ENCODE measurements at places on chromosomes 12 and 14.

DNA sequence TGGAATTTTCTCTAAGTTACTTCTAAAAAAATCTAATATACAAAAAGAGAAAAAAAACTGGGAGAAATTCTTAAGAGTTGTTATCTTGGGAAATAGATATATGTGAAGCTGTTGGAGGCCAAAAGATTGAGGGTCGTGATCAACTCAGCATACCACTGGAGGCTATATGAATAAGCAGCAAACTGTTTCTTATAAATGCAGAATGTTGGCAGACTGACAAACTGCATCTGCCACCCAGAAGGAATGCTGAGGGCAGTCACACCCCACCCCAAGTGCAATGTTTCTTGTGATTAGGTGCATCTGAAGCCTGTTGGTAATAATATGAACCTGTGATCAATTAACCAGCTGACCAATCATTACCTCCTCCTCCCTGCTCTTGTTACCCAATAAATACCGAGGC is 818.6 kb upstream of the MGAT4C start:
- no peak for DNase-seq

- DNase-seq: no peak
These were observed 117.8 kb upstream of the HIF1A start for GRCh38 chr14:61577506-61577931.

DNA sequence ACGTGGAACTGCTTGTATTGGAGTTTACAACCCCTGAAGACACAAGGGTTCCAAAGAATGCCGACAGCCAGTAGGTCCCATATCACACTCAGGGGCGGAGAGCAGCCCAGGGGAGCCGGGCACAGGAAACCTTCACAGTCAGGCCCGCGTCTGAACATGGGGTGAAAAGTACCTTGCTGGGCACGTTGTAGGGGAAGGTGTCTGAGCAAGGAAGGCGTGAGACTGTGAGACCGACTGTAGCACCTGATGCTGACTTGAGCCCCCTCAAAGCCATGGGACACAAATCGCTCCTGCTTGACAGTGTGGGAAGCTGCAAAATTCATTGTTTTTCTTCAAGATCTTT is 14.7 kb downstream of the RIMBP2 start:
- DNase-seq: no peak

GRCh38 chr12:109098651-109099050 is 1.3 kb downstream of the UNG start:
- no peak for DNase-seq

- peak; percentile 77 for DNase-seq
These were observed 50.5 kb downstream of the IRF2BPL start for GRCh38 chr14:76977793-76978720.

- no peak for DNase-seq
These were observed 330.5 kb downstream of the BCL11B start for GRCh38 chr14:98941481-98941880.

DNA sequence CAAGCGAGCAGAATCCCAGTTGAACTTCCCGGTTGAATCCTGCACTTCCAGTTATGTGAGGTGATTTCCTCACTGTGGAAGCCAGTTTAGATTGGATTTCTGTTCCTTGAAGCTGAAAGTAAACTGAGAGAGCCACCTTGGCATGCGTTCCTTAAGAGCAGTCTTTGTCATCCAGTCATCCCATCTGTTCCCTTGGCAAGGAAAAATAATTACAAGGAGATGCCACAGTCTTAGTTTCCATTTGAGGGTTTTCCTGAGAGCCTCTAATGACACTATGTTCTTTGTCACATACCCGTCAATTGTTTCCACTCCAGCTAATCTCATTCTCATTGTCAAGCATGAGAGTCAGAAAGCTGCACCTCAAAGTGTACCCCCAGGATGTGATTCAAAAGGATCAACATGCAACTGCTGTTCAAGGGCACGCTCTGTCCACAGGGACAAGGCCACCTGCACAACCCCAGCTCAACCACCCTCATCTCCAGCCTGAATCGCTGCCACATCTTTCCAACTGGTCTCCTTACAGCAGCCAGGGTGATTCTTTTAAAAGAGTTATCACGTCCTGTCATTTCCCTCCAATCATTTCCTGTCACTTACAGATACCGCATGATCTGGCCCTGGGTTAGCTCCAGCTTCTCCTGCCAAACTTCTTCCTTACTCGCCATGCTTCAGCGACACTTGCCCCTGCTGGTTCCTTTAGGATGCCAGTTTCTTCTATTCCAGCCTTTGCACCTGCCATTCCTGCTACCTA is 18.0 kb upstream of the TCP11L2 start:
- no peak for DNase-seq

DNA sequence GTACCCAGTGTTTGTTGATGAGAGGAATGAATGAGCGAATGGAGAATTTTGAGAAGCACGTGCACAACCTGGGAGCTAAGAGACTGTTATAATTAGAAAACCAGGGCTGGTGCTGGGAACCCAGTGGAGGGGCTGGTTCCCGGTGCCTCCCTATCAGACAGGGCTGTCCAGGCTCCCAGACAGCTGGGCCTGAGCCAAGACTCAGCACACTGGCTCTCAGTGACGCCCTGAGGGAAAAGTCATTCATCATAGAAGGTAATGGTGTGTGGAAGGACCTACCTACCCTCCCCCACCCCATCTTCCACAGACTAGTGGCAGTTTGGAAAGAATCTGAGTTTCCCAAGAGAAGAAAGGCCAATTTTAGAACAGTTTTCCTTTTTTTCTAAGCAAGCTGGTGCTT is 34.7 kb downstream of the KCNA5 start:
- DNase-seq: no peak

GRCh38 chr12:31773223-31773750 is 44.5 kb upstream of the AMN1 start:
- no peak for DNase-seq

DNA sequence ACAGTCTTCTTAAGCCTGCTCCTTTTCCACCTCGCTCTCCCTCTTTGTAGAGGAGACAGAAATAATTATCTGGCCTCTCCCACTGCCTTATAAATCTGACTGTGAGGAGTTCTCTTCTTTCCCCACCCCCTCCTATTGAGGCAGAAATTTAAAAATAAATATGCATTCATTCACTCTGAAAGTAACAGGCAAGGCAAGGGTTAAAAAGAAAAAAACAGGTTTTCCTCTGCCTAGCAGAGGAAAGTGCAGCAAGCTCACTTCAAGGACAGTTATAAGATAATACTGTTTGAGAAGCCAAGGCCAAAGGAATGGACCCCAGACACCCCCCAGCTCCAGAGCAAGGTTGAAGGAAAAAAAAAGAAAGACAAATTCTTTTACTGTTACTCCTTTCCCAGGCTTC is 56.3 kb downstream of the DHRS2 start:
- DNase-seq: no peak

- no peak for DNase-seq
These were observed 148.0 kb downstream of the PDZRN4 start for GRCh38 chr12:41336041-41336549.

- DNase-seq: no peak
These were observed 12.7 kb downstream of the SLC11A2 start for GRCh38 chr12:51013441-51013840.

GRCh38 chr12:77615332-77615731 is 215.4 kb upstream of the NAV3 start:
- no peak for DNase-seq

DNA sequence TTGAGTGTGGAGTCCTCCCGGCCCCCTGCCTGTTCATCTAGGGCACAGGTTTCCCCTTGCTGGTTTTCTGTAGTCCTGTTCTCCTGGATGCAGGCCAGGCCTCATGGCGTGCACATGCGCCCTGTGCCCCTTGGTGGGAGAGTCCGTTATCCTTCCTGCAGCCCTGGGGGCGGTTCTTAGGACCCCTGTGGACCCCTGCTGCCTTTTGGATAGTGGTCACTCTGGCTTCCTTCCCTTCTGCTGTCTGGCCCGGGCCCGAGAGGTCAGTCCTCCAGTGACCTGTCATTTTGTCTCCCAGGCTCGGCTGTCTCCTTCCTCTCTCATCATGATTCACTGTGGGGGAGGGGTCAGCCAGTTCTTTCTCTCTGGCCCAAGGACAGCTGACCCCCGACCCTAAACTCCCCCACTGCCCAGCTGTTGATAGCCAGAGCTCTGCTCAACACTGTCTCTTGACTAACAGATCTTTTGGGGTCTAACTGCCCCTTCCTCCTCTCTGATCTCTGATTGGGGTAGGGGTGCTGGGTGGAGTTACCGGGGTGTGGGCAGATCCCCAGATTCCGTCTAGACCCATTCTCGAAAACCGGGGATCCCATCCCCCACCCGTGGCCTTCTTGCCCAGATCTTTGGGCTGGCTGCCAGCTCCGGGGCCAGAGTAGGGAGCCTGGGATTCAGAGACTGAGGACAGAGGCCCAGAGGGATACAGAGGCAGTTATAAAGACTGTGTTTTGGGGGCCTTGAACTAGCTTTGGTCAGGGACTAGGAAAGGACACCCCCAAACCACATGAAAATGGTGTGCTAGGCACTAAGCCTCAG is 7.0 kb downstream of the CCND2 start:
- no peak for DNase-seq

Measured in activated T-cell treated with anti-CD3 and anti-CD28 coated beads for 24 hours (primary cell).